ENCODE measurements at places on chromosomes 2 and 18.

- no peak for DNase-seq
Observed at GRCh38 chr2:178273787-178274360, 79.6 kb downstream of the OSBPL6 start.

GRCh38 chr2:222842491-222843174 lies 18.2 kb upstream of the ACSL3 start:
- no peak for DNase-seq

GRCh38 chr2:121140734-121141133 lies 144.3 kb downstream of the TFCP2L1 start:
- no peak for DNase-seq

DNA sequence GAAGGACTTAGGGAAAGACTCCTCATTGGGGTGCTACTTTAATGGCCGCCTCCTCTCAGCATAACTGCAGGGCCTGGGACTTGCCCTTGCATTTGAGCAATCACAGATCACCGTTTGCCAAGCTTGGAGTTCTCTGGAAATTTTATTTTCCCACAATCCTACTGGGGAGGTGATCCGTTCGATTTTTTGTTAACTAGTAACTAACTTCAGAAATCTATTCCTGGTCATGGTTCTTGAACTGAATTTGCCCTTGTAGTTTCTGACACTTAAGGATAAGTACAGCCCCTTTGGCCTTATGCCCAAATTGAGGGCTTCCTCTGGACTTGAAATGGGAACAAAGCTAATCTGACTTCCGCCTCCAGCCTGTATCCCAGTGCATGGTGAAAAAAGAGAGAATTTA lies 60.5 kb upstream of the ST3GAL5 start:
- no peak for DNase-seq

- no peak for DNase-seq
Observed at GRCh38 chr2:66596256-66596655, 161.3 kb downstream of the MEIS1 start.

Measured in activated CD8-positive, alpha-beta T cell treated with anti-CD3 and anti-CD28 coated beads, Interleukin-2, amount 10 ng/mL, durations not matched to agents 7 days and 5 days (primary cell).